NCI-H2029 (cell line): ENCODE measurements at places on chromosomes 11 and 22.

DNA sequence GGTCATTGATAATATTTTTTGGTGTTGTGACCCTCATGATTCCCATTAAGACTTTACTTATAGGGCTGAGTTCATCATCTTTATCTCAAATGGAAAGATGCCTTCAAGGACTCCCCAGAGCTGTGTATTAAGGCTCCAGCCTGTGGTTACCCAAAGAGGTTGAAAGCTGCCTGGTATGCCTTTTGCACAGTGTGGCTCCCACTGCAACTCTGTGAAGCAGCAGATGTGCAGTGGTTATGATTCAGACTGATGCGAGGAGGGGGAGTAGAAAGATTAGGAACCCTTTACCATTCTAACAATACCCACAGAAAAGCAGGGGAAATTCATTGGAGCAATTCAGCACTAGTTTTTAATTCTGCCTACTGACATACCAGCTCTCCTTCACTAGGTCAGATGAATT is 560.0 kb downstream of the INSC start:
- DNase-seq: no peak

- DNase-seq: no peak
These were observed 8.5 kb downstream of the PIM3 start for GRCh38 chr22:49968831-49969661.

DNA sequence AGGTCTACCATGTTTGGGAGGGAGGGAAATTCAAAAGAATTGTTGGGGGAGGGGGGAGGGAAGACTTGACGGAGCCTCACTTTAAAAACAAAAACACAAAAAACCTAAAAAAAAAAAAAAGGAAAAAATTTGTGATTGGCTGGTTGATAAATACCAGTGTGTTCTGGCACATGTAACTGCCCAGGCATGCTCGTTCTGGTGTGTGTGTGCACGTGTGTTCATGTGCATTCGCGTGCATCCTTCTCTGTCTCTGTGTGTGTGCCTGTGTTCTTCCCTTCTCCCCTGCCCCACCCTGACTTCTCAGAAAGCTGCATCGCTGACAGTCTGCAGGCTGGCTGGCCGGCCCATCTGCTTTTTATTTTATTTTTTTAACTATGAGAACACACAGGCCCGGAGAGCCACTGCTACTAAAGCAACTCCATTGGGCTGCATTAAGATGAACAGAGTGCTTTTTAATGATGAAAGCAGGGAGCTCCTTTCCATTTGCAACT is 22.6 kb upstream of the ADSL start:
- DNase-seq: no peak

DNA sequence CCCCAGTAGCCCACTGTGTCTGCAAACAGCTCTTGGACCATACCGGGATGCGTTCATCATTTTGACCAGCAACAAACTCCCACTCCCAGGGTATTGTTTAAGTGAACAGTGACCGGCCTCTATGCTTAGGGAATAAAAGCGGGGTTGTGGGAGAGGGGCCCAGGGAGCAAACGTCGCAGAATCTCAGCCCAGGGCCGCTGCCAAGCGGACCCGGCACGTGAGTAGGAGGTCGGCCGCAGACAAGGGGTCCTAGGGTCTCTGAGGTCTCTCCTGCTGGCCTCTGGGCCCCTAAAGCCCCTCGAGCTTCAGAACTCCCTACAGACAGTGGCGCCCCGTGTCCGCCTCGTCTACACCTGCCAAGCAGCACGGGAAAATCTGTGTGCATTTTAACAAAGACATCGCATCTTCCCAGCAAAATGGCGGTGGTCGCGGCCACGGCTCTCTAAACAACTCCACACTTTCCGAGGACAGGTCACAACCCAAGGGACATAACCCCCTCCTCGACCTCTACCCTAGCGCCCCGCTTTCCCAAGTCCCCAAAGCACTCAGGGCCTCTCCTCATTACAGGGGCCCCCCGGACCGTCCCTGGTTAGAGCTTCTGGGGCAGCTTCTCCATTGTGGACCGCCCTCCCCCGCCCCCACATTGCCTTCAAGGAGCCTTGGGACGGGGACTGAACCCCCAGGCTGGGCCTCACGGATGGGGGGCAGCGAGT is 3.9 kb upstream of the GCAT start:
- DNase-seq: no peak

GRCh38 chr22:25942115-25942855 is 200.3 kb downstream of the MYO18B start:
- no peak for DNase-seq

- DNase-seq: no peak
These were observed 2.1 kb downstream of the OR5B21 start for GRCh38 chr11:58505849-58506248.

DNA sequence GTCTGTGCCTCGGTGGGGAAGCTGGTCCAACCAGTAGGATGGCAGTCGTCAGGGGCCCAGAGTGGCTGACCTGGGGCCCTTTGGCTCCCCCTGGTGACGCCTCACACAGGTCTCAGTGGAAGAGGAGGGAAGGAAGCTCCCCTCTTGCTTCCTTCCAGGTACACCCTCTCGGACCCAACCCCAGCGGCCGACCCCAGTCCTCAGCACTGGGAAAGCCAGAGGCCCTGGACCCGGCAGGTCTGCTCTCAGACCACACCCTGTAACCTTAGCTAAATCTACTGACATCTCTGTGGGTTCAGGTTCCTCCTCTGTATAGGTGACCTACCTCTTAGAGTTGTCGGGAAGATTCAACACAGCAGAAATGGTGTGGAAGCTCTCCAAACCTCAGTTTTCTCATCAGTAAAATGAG is 3.4 kb upstream of the SCUBE1 start:
- DNase-seq: peak; percentile 23

DNA sequence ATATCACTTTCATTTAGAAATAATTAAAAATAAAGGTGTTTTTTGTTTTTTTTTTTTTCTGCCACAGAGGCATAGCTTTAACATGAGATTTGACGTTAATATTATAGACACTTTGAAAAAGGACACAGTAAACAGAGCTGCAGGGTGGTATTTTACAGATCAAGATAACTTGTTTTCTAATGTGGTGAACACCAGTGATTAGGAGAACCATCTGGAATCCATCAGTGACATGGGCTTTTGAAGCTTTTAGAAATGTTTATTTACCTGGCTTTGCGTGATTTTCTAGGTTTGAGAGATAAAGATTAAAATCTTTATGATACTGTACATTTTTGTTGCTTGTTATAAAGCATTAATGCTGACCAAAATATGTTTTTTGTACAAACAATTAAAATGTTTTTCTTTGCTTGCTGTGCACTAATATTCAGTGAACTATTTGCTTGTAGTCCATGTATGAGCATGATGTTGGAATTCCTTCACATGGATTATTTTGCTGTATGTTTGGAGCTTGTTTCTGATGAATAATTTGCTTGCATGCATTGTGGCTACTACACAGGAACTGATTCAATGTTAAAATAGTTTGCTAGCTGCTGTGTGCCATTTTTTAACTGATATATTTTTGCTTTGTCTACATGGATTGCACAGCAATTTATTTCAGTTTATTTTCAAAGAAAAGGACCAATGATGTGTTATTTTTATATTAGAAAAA is 352.1 kb upstream of the NARS2 start:
- no peak for DNase-seq

DNA sequence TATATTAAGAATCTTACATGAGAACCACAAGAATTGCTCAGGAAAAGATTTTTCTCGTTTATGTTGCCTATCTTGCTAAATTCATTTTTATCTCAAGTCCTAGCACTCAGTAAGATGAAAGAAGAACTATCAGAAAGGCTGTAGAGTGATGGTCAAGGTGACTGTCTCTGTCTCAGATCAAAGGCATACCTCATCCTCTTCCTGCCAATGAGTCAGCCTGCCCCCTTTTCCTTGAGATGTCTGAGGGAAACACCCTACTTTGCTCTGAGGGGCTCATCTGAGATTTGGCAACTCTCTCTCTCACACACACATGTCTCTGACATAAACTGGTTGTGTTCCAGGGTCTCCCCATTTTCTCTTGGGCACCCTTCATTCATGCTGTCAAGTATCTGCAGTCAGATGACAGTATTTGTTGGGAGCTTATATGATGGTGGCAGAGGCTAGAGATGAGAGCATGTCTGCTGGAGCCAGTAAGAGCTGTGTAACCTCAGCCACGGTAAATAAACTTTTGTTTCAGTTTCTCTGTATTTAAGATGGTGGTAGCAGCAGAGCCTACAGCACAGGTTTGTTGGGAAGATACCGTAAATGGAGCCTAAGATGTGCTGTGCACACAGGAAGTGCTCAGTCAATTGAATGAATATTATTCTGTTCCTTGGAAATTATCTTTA is 1.6 kb downstream of the MMP27 start:
- DNase-seq: no peak

- DNase-seq: peak; percentile 97
These were observed 4.7 kb downstream of the KLHL35 start for GRCh38 chr11:75428281-75428724.
